ENCODE measurements at places on chromosomes 7 and 10.

- no peak for DNase-seq
Measured at GRCh38 chr10:126009650-126010049, 113.3 kb downstream of the FANK1 start.

DNA sequence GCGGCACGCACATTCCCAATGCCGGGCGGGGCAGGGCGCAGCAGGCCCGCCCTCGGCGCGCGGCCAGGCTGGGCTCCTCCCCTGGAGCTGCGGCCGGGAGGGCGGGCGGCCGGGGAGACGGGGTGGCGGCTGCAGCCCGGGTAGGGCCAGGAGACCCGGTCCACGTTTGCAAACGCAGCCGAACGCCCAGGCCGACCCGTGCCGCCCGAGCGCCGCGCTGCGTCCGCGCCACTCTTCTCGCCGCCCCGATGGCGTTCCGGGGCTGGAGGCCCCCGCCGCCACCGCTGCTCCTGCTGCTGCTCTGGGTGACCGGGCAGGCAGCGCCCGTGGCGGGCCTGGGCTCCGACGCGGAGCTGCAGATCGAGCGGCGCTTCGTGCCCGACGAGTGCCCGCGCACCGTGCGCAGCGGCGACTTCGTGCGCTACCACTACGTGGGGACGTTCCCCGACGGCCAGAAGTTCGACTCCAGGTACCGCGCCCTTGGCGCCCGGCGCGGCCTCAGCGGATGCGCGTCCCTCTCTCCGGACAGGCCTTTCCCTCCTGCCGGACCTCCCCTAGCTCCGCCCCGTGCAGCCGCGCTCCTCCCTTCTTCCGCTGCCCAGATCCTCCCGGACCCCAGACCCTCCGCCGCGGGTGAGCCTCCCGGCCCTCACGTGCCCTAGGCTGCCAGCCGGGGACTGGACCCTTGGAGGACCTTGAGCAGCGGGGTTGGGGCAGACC, at the start of gene FKBP9:
FKBP9 (plus strand) TSS at position 115 of the 720 bp plus-strand sequence; CDS start at position 249, 134 bp downstream.
- DNase-seq = no peak

- DNase-seq = no peak
Measured at GRCh38 chr10:106267591-106267990, 896.9 kb downstream of the SORCS1 start.

DNA sequence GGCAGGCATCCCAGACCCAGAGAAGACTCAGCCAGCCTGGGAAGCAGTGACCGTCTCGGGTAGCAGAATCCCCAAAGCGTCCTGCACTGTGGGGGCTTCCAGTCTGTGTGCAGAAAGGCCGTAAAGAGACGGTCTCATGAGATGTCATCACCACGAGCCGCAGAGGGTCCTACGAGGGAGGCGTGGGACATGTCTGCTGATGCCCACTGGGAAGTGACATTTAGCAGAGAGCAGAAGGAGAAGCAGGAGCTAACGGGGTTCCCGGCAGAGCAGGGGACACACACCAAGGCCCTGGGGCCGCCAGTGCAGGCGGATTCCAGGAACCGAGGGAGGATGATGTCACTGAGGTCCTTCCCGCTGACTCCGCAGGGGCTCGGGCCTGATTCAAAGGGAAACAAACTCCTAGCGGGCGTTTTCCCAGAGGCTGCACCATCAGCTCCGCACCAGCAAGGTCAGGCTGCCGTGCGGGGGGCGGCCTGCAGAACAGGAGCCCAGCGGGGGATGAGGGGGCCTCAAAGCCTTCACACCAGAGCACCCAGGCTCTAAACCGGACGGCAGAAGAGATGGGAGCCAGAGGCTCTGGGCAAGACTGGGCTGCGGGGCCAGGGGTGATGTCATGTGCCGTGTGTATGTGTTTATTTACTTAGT, 85.4 kb upstream of the PDGFA start:
- DNase-seq = no peak

DNA sequence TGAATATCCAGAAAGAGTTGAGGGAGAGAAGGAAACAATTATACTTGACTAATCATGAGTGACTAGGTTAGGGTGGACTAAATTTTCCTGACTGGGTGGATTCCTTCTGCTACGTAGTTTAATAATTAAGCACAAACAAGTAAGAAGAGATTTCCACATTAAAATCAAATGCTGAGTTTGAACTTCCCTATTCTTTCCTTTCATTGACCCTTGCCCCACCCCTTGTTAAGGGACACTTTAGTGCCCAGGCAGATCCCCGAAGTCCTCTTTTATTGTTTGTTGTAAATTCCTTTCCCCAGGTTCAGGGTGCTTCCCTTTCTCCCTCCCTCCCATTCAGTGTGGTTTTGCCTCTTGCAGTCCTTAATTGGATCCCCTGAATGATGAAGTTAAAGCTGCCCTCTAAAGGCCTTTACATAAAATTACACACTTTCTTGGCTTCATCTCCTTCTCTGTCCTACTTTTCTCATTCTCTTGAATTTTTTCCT, 8.8 kb upstream of the SPAM1 start:
- no peak for DNase-seq

DNA sequence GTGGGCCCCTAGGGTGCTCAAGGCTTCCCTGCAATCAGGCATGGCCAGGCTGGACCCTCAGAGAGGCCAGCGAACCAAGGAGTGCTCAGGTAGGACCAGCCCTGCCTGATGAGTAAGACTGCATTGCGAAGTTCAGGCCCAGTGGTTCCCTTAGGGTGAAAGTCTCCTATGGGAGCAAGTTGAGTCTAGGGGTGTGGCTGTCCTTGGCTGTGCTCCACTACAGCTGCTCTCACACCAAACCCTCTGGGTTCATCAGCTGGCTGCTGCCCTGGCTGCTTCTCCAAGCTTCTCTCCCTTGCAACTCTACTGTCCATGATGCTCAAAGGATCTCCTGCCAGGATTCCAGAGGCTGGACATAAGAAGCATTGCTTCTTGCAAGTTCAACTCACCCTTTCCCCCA, 18.7 kb downstream of the FAM25A start:
- no peak for DNase-seq

- no peak for DNase-seq
Measured at GRCh38 chr7:36082216-36082615, 70.8 kb upstream of the EEPD1 start.

GRCh38 chr7:103686064-103686463, 240.1 kb upstream of the SLC26A5 start:
- DNase-seq = no peak

GRCh38 chr10:43644252-43644651, 4.4 kb downstream of the ZNF32 start:
- DNase-seq = no peak

- DNase-seq = peak; percentile 8
Measured at GRCh38 chr7:137626469-137627067, 220.2 kb downstream of the DGKI start.

- no peak for DNase-seq
Measured at GRCh38 chr10:14653271-14654161, 121.2 kb downstream of the FAM107B start.

GRCh38 chr10:70664702-70665195, 7.6 kb upstream of the ADAMTS14 start:
- no peak for DNase-seq

DNA sequence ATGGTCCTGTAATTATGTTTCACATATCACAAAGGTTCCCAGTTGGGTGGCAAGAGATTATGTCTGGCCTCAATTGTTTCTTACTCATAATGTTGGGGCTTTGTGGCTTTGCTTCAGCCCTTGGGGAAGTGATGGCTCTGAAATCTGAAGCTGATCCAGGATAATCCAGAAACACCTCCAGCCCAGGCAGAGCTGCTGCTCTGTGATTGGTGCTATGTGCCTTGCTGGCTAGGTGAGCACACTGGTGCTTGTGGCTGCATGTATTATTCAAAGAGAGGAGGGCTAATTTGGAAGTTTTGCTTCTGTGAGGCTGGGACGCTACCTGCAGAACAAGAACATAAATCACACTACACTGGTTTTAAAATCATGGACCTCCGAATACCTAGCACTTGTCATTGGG, 346.6 kb upstream of the MGMT start:
- DNase-seq = no peak

DNA sequence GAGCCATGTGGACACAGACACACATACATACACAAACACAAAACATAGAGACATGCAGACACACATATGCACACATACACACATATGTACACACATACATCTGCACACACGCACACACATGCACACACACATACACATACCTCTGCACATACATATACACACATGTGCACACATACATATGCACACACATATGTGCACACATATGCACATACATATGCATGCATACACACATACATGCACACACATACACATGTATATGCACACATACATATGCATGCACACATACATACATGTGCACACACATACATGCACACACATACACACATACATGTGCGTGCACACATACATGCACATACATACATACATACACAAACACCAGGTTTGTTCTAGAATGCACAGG, 236.3 kb upstream of the FOXK1 start:
- no peak for DNase-seq

DNA sequence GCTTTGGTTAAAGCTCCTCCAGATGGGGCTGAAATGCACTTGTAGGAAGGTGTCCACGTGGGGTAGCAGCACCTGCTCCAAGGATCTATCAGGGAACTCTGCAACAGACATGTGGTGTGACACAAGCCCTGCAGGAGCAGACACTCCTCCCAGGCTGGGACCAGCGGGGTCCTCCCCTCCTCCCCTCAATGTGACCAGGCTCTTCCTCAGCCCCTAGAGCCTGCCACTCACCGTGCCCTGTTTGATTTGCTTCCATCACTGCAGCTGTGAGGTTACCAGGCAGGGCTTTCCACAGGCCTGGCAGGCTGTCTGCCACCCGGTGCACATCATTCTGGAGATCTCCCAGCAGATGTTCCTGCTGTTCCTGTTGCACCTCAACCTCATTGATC, 13.4 kb downstream of the MMRN2 start:
- DNase-seq = no peak

DNA sequence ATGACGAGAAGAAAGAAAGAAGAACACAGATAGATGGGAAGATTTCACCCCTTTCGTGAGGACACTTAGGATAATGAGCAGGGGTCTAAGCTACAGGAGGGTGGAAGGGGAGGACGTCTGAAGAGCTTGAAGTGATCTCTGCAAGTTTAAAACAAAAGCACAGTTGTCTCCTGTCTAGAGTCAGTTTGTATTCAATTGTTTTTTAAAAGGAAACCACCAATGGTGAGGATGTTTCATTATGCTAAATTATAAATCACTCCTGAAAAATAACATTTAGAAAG, 85.9 kb downstream of the ADAM12 start:
- DNase-seq = no peak

DNA sequence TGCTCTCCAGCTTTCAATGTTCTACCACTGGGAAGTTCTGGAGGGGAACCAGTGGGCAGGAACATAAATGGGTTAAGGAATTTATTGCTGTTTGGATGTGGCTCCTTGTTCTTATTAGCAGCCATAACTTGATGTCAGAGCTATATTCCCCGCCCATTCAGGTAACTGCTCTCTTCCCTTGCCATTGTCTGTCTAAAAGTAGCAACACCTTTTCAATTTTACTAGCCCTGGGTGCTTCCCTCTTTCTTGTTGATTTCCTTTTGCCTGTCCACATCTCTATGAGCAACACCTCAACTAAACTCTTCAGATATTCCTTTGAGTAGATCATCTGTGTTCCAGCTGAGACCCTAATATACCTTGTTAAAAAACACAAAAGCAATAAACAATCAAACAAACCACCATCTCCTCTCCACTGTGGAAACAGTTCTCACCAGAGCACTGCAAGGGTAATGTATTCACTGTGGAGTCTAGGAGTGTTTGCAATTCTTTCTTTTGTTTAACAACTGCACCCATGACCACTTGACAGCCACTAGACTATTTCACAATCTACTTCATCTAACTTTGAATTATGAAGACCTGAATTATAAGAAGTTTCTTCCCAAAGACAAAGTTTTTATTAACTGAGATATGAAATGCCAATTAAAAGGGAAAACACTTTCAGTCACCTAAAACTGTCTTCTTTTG, 436.7 kb downstream of the IPMK start:
- no peak for DNase-seq

DNA sequence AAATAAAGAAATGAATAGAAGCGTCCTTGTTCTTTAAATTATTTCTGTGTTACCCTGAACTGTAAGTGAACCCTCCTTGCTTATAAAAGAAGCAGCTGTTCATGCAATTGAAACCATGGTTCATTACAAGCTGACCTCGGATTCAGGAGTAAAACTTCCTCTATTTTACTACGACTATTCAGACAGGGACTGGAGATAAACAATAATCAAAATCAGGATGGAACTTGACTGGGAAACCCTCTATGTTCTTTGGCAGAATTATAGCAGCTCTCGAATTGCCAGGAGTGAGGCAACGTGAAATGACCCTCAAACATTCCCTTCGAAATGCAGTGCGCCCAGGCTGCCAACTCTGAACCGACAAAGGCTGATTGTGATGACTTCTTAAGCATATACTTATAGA, 172.1 kb downstream of the CYP26A1 start:
- DNase-seq = no peak

DNA sequence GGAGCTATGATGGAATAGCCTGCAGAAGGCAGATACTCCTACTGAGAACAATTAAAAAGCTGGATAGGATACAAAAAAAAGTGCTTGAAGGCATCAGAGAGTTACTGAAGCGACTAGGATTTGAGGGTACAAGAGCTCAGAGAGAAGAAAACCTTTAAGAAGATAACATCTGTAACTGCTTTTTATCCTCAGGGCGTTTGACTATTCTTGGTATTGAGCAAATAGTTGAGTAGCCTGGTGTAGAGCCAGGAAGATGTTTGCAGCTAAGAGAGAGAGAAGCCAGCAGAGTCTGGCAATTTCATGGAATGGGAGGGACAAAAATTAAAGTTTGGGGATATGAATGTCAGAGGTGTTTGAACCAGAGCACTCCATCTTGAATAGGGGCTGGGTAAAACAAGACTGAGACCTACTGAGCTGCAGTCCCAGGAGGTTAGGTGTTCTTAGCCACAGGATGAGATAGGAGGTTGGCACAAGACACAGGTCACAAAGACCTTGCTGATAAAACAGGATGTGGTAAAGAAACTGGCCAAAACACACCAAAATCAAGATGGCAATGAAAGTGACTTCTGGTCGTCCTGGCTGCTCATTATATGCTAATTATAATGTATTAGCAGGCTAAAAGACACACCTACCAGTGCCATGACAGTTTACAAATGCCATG, 428.8 kb downstream of the SH2D4B start:
- no peak for DNase-seq

DNA sequence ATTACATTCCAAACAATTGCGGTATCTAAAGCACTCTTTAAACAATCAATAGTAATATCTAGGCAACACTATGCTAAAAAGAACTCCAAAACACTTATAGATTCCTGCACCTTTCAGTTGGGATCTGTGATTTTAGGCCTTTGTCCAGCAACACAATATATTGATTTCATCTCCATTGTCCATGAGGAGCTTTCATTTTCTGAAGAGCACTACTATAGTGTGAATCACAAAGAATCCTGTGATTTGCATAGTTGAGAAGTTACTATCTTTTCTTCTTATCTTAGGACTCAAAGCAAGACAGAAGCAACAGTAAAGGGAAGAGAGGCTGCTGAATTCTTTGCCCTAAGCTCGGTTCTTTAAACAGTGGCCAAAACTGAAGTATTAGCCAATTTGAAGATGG, 846.8 kb downstream of the IPMK start:
- DNase-seq = no peak

GRCh38 chr10:18293536-18294510, 153.6 kb downstream of the CACNB2 start:
- no peak for DNase-seq

Data from stimulated activated CD8-positive, alpha-beta memory T cell treated with anti-CD3 and anti-CD28 coated beads, Interleukin-2, amount 100 ng/mL, for 1 hour (primary cell).